ENCODE measurements at places on chromosomes 12 and 14. TPM values are rescaled to one million over a fixed set of nuclear protein-coding genes. Genes with fewer than 3 reads are reported as not detected.
A peak's percentile ranks its signal among the peaks of the same experiment; 100 is the strongest.

Gene C14orf132
- 12.1 TPM for total RNA-seq

Gene NEMP1
- total RNA-seq, result 30.6 TPM

Gene JDP2
- total RNA-seq, result 37.9 TPM

Gene LRRC43
- total RNA-seq, result 0.22 TPM

Gene GABARAPL1
- total RNA-seq, result 98.7 TPM

Gene ITGB7
- total RNA-seq, result 0.30 TPM

GRCh38 chr12:125140279-125141209, 75.3 kb downstream of the AACS start:
- DNase-seq, result peak; percentile 71

DNA sequence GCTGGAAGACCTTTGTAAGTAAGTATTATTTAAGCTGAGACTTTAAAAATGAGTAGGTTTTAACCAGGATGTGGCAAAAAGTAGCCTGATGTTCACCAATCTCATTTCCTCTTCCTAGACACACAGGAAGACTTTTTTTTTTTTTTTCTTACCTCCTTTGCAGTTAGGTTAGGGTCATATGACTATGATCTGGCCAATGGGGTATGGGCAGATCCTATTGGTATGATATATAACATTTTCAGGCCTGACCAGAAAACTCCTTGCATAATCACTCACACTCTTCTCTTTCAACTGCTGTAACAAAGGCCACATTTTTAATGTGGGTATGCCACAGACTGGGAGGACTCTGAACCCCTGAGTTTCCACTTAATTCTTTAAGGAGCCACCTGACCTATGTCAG, 2.7 kb upstream of the RPS6KA5 start:
- no peak for DNase-seq

- no peak for DNase-seq
These were observed 6.3 kb upstream of the NFE2 start for GRCh38 chr12:54306925-54307741.

- peak; percentile 100 for DNase-seq
These were observed 7.3 kb downstream of the MSI1 start for GRCh38 chr12:120361506-120362208.

- DNase-seq, result no peak
These were observed 213.7 kb downstream of the SLC2A13 start for GRCh38 chr12:39892146-39892545.

DNA sequence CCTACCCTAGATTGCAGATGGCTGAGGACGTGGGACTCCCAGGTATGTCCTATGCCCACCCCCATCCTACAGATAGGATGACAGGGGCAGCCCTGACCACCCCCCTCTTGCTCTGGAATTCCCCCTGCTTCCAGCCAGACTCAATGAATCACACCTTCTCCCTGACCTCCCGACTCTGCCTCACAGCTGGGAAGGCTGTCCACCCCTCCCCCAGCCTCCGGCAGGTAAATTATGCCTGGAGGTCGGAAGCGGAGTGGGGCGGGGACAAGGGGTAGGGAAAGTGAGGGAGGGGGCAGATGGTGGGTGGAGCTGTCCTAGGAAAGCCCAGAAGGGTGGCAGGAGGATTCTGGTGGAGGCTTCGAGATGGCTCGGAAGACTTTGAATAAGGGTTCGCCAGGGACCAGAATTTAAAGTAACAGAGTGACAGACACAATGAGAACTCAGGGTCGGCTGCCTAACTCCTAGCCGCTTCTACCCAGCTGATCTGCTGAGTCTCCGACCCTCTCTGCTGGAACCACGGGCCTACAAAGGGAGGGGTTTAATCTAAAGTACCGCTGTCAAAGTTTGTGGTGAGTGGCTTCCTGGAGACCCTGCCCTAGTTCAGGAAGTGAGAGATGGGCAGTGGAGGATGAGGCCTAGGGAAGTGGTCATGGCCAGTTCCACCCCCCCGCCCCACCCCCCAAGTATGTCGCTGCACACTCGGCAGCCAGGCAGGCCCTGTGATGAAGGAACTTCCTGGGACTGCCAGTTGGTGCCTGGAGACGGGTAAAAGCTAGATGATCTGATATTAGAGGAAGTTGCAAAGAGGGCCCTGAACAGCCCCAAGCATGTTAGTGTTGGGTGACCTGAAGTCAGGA, 4.2 kb downstream of the PLEKHG3 start:
- peak; percentile 92 for DNase-seq

GRCh38 chr12:44835641-44836379, 40.3 kb downstream of the NELL2 start:
- no peak for DNase-seq

GRCh38 chr12:67070307-67070600, 198.9 kb upstream of the CAND1 start:
- no peak for DNase-seq

DNA sequence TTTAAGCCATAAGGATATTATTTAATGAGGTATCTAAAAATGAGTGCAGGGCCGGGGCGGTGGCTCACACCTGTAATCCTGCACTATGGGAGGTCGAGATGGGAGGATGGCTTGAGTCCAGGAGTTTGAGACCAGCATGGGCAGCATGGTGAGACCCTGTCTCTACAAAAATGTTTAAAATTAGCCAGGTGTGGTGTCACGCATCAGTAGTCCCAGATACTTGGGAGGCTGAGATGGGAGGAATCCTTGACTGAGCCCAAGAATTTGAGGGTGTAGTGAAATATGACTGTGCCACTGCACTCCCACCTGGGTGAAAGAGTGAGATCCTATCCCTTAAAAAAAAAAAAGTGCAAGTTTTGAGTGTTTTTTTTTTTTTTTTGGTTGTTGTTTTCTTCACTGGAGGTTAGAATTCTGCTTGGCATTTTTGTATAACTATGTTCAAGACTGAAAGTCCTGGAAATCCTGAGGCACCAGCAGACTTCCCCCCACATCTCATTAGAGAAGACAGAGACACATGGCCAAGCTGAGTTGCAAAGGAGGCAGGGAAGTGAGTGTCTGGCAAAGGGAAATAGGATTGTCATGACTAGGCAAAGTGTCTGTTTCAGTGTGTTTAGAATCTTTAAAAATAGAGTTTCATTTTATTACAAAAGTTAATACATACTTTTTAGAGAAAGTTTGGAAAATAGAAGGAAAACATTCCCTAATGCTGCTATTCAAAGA, 53.5 kb upstream of the DUSP6 start:
- no peak for DNase-seq
